ENCODE measurements at places on chromosomes 6 and 20.

DNA sequence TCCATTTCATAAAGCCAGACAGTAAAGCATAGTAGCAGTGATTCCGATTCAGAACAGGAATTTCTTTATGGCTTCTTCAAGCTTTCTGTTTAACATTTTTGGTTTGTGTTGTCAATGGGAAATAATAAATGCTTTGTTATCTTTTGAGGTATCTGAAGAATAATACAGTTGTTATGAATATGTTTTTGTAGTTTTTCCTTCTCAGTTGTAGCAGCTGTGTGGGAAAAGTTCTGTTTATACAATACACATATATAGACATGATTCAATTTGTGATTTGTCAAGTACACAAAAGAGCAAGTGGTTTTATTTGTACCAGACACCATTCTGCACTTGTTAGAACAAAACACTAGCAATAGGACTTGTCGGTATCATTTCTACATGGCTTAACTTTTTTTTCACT is 96.6 kb downstream of the CDYL start:
- DNase-seq = no peak

- DNase-seq = no peak
Observed at GRCh38 chr6:36793296-36793912, 45.8 kb downstream of the CPNE5 start.

DNA sequence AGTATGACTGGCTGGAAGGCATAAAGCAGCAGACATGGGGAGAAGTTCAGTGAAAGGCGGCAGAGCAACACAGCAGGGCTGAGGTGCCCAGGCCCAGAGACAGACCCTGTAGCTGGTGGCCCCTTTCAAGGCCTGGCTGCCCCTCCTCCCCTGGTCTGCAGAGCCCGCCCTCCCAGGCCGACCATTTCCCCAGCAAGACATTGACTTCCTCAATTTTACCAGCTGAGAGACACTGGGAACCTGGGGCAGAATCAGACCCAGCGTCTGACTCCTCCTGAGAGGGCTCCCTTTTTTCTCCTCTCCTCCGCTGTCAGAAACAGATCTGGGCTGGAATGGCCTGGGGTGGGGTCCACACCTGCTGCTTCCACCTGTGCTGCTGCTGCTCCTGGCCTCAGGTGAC is at the start of gene TREML4:
Gene TREML4 (plus strand): TSS at position 254 of the 400 bp plus-strand sequence. CDS start 79 bp downstream, at position 333.
- DNase-seq = no peak

DNA sequence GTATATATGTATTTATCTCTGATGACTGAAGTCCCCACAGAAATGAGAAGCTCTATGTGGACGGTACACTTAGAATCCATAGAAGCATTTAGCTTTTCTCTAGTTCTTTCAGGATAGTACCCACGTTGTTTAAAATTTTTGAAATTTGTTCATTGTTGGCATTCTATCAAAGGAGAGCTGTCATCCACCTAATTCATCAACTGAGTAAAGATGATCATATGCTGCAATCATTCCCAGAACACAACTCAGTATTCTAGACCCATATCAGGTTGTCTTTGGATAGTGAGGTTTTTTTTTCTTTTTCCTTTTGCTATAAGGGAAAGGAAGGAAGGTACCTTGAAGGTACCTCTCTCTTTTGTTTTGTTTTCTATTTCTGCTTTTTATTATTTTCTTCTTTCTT is 9.3 kb downstream of the SERAC1 start:
- DNase-seq = no peak

GRCh38 chr20:48405909-48406308 is 421.9 kb downstream of the PREX1 start:
- DNase-seq = no peak

GRCh38 chr6:130223508-130223907 is 757 bp upstream of the SAMD3 start:
- DNase-seq = peak; percentile 49

DNA sequence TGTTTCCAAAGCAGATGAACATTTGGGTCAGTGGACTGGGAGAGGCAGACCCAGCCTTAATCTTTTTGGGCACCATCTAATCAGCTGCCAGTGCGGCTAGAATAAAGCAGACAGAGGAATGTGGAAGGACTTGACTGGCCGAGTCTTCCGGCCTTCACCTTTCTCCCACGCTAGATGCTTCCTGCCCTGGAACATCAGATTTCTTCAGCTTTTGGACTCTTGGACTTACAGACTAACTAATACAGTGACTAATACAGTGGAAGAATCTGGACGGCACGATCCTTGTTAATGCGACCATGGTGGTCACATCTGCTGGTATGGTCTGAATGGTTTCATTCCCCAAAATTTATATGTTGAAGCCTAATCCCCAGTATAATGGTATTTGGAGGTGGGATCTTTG is 122.6 kb upstream of the NXT1 start:
- DNase-seq = no peak

DNA sequence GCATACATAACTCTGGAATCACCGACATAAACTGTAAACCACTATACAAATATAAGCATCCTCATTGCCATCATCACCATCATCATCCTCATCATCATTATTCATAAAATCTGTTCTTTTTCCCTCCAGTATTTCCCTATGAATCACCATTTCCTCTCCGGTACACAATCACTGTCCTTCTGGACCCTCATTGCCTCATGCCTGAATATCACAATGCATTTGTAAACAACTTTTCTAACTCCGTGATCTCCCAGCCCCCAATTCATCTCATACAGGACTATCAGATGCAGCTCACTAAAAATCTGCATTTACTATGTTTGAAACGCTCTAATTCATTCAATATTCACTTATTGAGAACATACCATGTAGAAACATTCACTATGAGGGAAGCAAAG is 339.7 kb downstream of the TBC1D32 start:
- DNase-seq = no peak

DNA sequence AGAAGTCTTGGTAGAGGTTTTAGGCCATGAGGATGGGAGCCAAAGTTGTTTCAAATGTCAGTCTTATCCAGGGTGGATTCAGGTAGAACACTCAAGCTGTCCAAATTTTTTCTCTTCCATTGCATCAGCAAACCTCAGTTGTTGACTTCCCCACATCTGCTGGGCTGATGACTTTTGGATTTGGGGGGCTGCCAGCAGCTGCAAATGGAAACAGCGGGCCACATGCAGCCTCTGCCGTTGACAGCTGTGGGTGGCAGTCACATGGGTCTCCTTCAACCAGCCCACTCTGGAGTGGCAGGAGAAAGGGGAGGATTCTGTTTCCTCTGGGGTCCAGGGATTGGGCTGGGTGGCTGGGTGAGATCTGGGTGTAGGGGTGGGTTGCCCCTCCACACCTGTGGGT is 5.8 kb upstream of the MLN start:
- no peak for DNase-seq

- no peak for DNase-seq
Observed at GRCh38 chr6:162385980-162386379, 341.6 kb downstream of the PRKN start.

- no peak for DNase-seq
Observed at GRCh38 chr6:37674161-37674560, 23.5 kb downstream of the MDGA1 start.
